ENCODE measurements at places on chromosomes 6 and 20. TPM values are rescaled to one million over a fixed set of nuclear protein-coding genes. Genes with fewer than 3 reads are reported as not detected.

- DNase-seq: no peak
These were observed 105.7 kb downstream of the LCA5 start for GRCh38 chr6:79431537-79431933.

DNA sequence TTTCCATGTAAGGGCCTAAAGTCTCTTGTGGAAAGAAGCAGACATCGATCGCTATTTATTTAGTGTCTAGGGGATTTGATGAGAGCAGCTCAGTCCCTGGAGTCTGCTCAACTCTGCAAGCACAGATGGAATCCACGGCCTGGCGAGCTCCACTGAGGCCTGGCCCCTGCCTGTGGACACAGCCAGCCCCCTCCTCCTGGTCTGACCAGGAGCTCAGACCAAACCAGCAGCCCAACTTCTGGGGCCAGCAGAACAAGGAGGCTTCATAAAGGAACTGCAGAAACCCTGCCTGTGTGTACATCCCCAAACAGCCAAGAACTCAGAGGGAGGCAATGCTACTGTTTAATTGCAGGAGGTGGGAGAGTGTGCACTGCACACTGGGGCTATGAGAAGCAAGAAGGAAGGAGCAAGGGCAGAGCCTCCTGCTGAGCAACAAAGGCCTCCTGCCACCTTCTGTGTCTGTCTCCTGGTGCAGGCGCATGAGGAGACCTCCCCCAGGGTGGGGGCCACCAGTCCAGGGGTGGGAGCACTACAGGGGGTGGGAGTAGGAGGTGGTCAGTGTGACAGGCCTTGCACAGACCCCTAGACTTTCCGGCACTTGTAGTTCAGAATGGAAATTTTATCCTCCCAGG lies 3.8 kb downstream of the CST5 start:
- no peak for DNase-seq

TGM6 gene
- not detected for total RNA-seq

- DNase-seq: peak; percentile 41
These were observed 13.8 kb upstream of the MYL9 start for GRCh38 chr20:36527331-36528125.

DNA sequence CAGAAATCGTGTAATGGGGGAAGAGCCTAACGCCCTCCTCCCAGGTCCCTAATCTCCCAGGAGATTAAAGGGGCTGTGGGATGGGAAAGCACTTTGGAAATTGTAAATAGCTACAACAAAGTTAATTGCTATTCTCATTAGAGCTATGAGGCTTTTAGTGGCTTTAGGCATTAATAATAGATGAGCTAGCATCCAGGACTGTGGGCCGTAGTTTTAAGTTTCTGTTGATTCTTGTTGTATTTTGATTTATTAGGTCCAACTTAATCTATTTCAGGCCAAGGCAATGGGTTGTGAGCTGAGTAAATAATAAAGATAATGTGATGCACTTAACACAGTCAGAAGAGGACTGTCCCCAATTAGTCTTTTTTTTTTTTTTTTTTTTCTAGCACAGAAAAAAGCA lies 67.7 kb downstream of the ANKRD6 start:
- DNase-seq: no peak

IL17F gene
- not detected for total RNA-seq
